CD8-positive, alpha-beta memory T cell (primary cell): ENCODE measurements at places on chromosomes 6 and 20.

DNA sequence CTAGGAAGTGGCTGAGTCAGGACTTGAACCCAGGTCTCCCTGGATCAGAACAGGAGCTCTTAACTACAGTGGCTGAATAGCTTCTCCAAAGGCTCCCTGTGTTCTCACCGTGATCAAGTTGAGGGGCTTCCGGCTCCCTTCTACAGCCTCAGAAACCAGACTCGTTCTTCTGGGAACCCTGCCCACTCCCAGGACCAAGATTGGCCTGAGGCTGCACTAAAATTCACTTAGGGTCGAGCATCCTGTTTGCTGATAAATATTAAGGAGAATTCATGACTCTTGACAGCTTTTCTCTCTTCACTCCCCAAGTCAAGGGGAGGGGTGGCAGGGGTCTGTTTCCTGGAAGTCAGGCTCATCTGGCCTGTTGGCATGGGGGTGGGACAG is 44.6 kb upstream of the TTPAL start:
- DNase-seq: no peak

DNA sequence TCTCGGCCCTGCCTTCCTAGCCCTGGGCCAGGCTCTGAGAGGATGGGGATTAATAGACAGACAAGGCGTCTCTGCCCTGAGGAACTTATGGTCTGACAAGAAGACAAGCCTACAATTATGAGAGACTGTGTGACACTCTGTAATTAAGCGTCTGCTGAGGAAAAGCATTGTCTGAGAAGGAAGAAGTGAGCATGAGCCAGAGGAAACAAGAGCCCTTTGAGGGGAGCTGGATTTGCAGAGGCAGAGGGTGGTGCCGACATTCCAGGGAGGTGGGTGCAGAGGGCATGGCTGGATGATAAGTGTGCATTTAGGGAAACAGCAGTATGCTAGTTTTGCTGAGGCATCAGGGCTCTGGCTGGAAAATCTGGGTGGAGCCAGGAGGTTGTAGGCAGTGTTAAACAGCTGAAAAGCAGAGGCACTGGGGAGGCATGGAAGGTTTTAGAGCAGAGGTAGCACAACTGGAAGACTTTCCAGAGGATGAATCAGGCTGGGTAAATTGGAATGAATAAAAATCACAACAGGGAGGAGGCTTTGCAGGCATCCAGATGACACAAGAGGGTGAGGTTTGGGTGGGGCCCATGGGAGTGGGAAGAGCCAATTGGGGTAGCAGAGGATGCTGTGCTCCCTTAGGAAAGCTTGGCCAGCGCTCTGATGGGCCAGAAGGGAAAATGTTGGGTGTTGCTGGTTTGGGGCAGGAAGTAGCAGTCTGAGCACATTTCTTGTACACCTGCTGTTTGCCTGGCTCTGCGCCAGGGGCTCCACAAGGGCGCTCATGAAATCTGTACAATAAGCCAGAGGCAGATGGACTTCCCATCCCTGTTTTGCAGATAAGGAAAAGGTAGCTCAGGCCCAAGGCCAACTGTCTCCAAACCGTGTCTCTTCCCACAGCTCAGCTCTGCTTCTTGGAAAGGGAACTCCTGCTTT is 74.0 kb upstream of the MYL9 start:
- no peak for DNase-seq

DNA sequence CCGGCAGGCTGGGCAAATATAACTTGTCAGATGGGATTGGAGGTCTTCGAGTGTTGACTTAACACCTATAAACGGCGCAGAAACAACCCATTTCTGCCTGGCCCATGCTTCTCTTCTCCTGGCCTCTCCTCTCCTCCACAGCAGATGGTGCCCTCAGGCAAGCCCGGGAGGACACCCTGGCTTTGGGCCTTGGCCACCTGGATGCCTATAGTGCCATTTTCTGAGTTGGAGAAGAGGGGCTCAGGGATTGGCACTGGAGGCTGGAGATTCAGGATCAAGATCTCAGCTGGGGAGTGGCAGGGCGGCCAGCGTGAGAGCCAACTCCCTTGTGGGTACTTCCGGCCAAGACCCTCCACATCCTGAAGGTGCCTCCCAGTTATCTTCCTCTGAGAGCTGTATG is 211.9 kb upstream of the PMEPA1 start:
- no peak for DNase-seq

- no peak for DNase-seq
Measured at GRCh38 chr6:157316871-157317814, 6.2 kb downstream of the TMEM242 start.

DNA sequence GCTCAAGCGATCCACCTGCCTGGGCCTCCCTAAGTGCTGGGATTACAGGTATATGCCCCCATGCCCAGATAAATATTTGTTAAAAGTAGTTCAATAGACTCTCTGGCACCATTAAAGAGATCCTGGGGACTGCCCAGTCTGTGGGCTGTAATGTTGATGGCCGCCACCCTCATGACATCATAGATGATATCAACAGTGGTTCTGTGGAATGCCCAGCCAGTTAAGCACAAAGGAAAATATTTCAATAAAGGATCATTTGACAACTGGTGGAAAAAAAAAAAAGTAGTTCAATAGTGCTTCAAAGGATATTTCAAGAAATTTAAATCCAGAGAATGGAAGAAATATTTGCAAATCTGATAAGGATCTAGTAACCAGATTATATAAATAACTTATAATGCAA is 1.5 kb upstream of the CRIP3 start:
- DNase-seq: no peak

DNA sequence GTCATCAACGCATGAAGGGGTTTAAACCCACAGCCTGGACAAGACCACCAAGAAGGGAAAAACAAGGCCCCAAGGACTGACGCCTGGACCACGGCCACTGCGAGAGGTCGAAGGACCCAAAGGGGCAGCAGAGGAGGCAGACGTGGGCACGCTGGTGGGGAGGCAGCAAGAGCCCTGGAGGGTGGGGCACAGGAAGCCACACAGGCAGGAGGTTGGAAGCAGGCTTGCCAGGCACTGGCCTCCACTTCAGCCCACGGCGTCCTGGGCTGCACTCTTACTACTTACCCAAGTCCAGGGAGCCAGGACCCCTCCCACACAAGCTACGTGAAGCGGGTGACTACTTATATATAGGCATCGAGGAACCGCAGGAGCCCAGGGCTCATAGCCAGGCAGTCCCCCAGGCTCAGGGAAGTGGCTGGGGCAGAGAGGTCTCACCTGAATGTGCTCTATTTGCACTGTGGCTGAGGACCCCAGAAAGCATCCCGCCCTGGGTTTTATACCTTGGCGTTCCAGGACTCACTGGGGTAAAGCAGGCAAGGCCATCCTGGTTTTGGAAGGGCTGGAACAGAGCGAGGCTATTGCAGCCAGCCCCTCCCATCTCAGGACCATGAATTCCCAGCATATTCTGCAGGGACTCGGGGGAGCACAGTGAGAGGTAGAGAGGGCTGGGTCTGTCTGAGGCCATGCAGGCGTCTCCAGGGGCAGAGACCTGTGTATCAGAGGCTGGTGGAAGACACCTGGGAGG is 113.8 kb upstream of the AFDN start:
- DNase-seq: no peak

- DNase-seq: no peak
Measured at GRCh38 chr6:167351656-167352345, 26.9 kb downstream of the TTLL2 start.
